ENCODE measurements at places on chromosomes 4 and X.

DNA sequence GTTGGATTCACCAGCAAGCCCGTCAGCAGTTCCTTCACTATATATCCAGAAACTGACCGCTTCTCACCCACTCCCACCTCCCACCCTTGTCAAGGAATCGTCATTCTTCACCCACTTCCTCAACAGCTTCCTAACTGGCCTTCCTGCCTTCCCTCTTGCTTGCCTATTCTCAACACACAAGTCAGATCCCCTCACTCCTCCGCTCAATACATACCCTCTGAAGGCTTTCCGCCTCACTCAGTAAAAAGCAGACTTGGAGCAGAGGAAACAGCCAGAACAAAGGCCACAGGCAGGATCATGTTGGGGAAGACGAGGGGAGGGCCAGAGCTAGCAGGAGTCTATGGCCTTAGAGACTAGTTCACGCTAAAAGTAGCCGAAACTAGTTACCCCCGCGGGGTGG is 23.7 kb downstream of the RWDD4 start:
- DNase-seq = no peak

GRCh38 chr4:30865691-30866090 is 145.5 kb downstream of the PCDH7 start:
- no peak for DNase-seq

GRCh38 chr4:124199755-124200154 is 512.8 kb downstream of the ANKRD50 start:
- DNase-seq = no peak

DNA sequence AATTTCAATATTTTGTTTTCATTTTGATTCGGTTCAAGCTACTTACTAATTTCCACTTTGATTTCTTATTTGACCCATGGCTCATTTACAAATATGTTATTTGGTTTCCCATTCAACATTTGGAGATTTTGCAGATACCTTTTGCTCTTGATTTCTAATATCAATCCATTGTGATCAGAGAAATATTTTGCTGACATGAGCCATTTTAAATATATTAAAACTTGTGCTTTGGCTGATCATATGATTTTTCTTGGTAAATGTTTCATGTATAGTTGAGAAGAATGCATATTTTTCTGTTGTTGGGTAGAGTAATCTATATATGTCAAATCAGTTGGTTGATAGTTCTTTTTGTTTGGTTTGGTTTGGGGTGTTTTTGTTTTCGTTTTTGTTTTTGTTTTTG is 95.0 kb downstream of the GASK1B start:
- no peak for DNase-seq

DNA sequence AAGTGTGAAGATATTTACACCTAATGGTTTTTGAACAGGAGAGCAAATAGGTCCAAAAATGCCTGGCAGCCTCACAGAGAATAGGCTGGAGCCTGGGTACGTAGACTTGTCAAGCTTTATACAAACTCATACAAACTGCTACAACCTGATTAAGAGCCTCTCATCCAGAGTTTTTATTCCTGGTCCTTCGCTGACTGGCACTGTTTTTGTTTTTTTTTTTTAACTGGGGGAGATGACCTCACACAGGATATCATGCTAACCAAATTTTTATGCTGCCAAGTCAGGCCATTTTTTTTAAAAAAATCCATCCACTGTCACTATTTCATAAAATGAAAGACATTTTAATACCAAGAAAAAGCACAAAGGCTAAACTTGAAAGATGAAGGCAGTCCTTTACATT is 1.9 kb downstream of the FAM114A1 start:
- no peak for DNase-seq

- DNase-seq = peak; percentile 54
These were observed 14.0 kb upstream of the ZCCHC18 start for GRCh38 chrX:104098151-104098808.

GRCh38 chrX:99613041-99613440 is 797.0 kb downstream of the PCDH19 start:
- no peak for DNase-seq

DNA sequence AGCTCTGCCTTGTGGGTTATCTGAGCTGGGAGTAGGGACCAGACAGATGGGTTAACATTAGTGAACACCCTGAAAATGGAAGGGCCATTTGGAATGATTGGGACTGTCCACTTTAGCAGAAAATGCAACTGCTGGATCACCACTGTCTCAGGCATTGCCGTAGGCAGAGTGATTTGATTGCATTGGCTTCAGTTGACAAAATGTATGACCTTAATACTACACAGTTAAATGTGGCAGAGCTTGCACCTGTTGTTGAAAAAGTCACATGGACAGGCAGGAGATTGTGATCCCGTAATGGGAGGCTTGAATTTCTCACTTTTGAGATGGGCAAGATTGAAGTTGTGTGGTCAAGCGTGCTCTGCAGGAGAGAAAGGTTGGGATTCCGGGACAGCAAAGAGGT is 166.5 kb upstream of the PUDP start:
- DNase-seq = no peak

- no peak for DNase-seq
These were observed 954.1 kb upstream of the INTU start for GRCh38 chr4:126678618-126679017.

- no peak for DNase-seq
These were observed 155.3 kb downstream of the GRIA3 start for GRCh38 chrX:123339221-123339905.

DNA sequence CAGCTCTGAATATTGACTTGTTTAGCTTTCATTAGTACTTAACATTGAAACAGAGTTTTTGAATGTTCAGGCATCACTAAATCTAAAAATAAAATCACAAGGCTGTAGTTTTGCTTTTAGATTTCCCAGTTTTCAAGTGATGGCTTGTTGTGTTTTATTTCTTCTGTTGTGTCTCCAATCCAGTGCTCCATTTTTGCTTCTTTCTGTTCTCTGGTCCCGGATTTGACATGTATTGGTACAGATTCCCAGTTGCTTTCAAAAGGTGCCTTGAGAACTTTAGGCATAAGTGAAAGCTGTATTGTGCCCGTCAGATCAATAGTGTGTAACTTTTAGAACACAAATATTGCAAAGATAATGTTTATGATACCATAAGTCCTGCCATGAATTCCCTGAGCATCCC is 53.2 kb downstream of the ARHGAP10 start:
- no peak for DNase-seq

GRCh38 chr4:27094783-27095182 is 234.1 kb downstream of the STIM2 start:
- no peak for DNase-seq

- DNase-seq = no peak
These were observed 296.8 kb upstream of the DIAPH2 start for GRCh38 chrX:96387801-96388200.

DNA sequence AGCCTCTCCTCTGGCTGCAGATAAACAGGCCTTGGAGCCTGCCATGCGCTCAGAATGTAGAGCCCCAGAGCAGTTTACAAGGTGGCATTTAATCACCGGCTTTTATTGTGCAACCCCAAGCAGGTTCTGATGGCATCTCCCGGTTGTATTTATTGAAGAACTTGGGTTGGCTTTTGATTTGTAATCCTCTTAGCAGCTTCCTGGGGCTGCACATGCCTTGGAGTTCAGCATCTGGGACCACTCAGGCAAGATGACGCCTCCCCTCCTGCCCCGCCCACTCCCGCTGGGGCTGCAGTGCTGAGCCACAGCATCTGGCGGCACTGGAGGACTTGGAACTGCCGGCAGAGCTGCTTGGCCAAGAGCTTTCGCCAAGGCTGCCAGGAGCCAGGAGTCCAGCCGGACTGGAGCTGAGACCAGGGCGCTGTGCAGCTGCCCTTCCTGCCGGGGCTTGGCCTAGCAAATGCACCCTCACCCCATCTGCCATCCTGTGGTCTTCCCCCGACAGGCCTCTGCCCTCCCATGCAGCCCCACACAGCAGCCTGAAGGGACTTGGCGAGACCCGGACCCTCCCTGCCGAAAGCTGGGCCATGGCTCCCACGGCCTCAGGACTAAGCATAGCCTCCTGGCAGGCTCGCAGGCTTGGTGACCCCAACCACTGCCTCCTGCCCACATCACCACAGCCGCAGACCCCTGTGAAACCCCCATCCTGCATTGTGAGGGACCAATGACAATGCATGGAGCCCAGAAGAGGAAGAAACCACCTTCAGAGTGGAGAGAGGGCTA is 5.4 kb downstream of the HTRA3 start:
- DNase-seq = no peak

DNA sequence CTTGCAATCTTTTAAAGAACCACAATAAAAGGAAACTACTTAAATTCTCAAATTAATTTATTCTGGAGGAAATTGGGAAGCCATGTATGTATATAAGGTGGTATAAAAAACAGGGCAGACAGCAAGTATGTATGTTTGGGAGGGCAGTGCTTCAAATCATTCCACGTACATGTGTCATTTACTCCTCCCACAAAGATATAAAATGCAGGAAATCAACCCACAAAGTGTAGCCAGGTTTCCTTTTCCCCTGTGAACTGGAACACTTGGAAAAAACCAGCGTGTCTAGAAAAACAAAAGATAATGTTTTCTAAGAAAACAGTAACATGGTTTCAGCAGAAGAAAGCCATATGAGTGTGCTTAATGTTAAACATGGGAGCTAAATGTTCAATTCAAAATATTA is 156.7 kb upstream of the FAM47A start:
- no peak for DNase-seq

DNA sequence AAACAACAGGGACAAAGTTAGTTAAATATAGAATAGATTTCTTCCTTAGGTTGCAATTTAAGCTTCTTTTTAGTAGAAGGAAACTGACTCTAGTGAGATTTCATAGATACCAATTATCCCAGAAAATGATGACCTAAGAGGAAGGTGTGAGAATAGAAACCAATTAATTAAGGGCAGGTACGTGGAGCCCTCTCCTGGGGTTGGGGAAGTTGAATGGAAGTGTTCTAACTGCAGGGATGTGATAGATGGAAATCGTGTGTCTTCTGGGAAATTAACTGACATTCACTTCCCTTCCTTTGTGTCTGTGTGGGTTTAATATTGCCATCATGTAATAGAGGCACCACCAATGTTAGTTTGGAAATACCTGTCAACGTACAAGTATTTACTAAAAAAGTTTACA is 204.1 kb upstream of the ANK2 start:
- no peak for DNase-seq

DNA sequence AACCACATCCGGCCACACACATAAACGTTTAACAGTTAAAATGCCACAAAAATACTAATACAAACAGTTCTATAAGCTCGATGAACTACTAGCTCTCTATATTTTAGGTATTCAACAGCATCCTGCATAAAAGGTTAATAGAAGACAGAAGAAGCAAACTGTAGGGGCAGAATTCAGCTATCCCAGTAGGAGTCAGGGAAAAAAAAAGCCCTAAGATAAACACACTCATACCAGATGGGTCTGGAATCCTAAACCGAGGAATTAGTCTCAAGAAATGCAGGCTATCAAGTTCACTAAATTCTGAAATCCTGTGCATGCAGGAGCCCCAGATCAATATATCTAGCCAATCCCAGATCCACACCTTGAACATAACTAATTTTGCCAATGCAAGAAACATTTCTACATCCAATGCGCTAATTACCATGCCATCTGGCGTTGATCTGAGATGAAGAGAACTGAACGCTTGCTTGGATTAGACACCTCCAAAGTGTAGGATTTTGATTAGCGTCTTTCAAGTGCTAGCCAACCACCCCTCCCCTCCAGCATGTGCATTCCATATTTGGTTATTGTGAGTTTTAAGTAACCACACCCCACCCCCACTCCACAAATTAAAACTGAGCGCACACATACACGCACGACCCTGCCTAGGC is 512.2 kb upstream of the INTU start:
- no peak for DNase-seq

- no peak for DNase-seq
These were observed 266.1 kb upstream of the ANXA10 start for GRCh38 chr4:167826281-167826680.

GRCh38 chrX:150771116-150771515 is 77.9 kb downstream of the MTMR1 start:
- no peak for DNase-seq

DNA sequence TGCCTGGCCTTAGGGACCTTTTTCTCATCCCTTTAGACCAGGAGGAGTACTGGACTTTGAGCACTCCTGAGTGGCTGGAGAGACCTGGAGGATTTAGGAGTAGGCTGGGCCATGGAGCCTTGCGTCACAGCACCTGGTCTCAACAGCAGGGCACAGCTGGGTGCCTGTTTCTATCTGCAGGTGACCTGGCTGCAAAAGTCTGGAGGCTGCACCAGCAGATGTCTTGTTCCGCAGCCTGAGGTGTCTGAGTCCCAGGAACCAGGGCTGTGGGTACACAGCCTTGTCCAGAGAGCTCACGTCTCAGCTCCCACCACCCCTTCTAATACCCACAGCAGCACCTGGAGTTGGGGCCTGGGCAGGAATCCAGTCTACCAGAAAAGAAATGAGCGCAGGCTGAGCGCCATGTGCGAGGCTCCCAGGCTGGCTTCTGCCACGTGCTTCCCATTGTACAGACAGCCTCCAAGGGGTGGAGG is 5.0 kb upstream of the NSD2 start:
- DNase-seq = no peak

GRCh38 chr4:53039741-53040458 is 177.8 kb downstream of the RASL11B start:
- DNase-seq = no peak

- peak; percentile 57 for DNase-seq
These were observed at the start of gene FGFR3 for GRCh38 chr4:1792832-1793495. Gene FGFR3, plus strand, starts transcription at chr4:1793293. Its CDS starts 642 bp downstream, at chr4:1793935.

GRCh38 chr4:136583567-136583966 is 948.7 kb downstream of the PCDH18 start:
- no peak for DNase-seq
